Mucosa of gallbladder (tissue), 1 donor: ENCODE measurements at places on chromosomes 1 and 21. TPM values are rescaled to one million over a fixed set of nuclear protein-coding genes. Genes with fewer than 3 reads are reported as not detected.

GRCh38 chr1:220527279-220527907 is 543 bp upstream of the MARK1 start:
- DNase-seq = peak; percentile 38

GRCh38 chr1:89929467-89930063 is 65.3 kb upstream of the ZNF326 start:
- no peak for DNase-seq

DNA sequence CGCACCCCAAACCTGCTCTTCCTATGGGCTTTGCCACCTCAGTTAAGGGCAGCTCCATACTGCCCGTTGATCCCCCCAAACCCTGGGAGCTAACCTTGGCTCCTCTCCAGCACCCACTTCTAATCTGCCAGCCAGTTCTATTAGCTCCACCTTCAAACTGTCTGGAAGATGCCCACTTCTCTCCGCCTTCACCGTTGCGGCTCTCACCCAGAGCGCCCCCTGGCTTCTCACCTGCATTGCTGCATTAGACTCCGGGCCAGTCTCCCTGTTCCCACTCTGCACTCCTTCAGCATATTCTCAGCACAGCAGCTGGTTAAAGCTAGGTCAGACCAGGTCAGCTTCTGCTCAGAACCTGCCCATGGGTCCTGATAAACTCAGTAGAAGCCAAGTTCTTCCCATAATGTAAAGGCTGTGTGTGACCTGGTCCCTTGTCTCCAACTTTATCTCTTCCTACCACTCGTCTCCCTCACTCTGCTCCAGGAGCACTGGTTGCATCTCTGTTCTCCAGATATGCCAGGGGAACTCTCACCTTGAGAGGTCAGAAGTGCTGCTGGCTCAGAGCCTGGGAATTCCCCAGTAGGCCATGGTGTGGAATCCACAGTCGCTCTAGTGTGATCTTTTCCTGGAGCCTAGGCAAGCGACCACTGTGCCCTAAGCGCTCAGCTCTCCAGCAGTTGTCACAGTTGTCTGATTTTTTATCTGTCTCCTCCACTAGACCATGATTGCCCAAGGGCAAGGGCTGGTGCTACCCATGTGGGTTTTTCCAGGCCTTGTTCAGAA is 150.3 kb downstream of the HMGB4 start:
- no peak for DNase-seq

- peak; percentile 8 for DNase-seq
These were observed 90.5 kb downstream of the ADARB1 start for GRCh38 chr21:45164838-45165237.

GRCh38 chr1:44328671-44329416 is 26.2 kb downstream of the ERI3 start:
- DNase-seq = no peak

- DNase-seq = no peak
These were observed 682.6 kb downstream of the RWDD3 start for GRCh38 chr1:95916616-95917015.

DNA sequence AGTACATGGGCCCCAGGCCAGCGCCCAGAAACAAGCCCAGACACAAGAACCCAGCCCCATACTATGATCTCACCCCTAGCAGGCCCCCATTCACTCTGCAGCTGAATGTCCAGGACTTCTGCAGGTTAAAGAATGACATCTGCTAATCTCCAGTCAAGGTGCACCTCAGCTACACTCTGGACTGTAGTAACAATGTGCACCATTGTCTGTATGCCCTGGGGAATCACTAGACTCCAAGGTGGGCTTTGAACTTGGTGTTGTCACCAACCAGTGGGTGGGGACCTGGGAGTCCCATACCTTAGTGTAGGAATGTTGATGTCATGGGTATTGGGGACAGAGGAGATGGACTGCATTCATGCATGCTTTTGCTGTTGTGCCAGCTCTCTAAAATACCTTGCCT is 10.3 kb downstream of the KCNE1 start:
- DNase-seq = no peak

DNA sequence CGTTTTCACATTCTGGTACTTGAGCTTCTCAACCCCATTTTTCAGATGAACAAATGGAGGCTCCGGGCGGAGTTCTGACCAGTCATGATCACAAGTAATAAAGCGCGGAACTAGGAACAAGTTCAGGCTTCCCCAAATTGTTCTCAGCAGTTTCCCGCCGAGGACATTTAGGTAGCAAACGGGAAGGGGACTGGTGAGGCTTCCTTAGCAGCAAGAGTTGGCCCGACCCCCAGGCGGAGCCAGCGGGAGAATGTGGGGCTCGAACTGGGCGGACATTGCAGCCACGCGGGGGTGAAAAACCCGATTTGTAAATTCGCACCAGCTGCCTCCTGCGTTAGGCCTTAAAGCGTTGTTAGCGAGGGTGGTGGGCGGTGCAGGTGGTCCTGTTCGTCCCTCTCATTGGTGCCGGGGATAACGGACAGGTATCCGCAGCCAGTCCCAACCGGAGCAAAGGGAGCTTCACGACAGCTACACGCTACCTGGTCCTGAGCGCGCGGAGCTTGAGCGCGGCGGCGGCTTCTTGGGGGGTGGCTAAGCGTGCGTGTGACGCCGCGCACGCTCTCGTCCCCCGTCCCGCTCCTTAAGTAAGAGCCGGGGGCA is 15.3 kb downstream of the SEMA6C start:
- DNase-seq = peak; percentile 90

- DNase-seq = no peak
These were observed 90.0 kb downstream of the GLUL start for GRCh38 chr1:182301467-182302198.

- DNase-seq = no peak
These were observed 169.2 kb downstream of the ZNF281 start for GRCh38 chr1:200240656-200241055.

GRCh38 chr1:51616903-51617708 is at the start of gene OSBPL9:
Gene OSBPL9, plus strand, starts transcription at chr1:51617092. Its CDS starts 19 bp downstream, at chr1:51617111.
- DNase-seq = peak; percentile 92

- no peak for DNase-seq
These were observed 17.7 kb upstream of the PIK3R3 start for GRCh38 chr1:46150085-46150484.

DNA sequence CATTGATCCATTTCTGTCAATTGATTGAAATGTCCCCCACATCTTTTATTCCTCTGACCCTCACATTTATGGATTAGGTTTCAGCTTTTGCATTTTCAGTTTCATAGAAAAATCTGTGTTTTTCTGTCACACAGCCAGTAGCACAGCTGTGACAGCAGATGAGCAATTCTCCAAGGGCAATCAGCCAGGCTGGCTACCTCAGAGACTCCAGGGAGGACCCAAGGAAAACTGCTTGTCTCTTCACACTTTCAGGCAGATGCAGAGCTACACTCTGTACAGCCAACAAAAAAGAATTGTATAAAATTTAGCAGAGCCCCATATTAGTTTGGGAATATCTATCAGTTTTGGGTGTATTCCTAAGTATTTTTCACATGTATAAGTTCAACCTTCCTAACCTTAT is 257.2 kb downstream of the LRRC7 start:
- DNase-seq = no peak

The CCDC185 gene
- total RNA-seq = not detected

The HPDL gene
- total RNA-seq = 0.17 TPM

The HORMAD1 gene
- total RNA-seq = not detected

The ARV1 gene
- total RNA-seq = 24.3 TPM

The PLA2G2F gene
- 0.92 TPM for total RNA-seq

The NOS1AP gene
- total RNA-seq = 20.7 TPM
